Hair follicle dermal papilla cell (primary cell): ENCODE measurements at places on chromosomes 4 and X. TPM values are rescaled to one million over a fixed set of nuclear protein-coding genes. Genes with fewer than 3 reads are reported as not detected.

The TDO2 gene
- total RNA-seq, result 0.81 and 1.5 TPM in 2 replicates

The SPIN4 gene
- 5.2 and 5.5 TPM in 2 replicates for total RNA-seq

The PNMA6A gene
- 2.4 and 4.4 TPM in 2 replicates for total RNA-seq

The GAGE12F gene
- total RNA-seq, result not detected in 2 replicates

The SLC25A4 gene
- 6.4 and 6.8 TPM in 2 replicates for total RNA-seq

The PDE6B gene
- 0.49 TPM in 1 of 2 replicates, not detected in the other for total RNA-seq

The MAOB gene
- total RNA-seq, result under 0.01 and 0.24 TPM in 2 replicates

The HSFX3 gene
- total RNA-seq, result not detected in 2 replicates

The BMP2K gene
- 171 and 249 TPM in 2 replicates for total RNA-seq

The GIMD1 gene
- 0.12 TPM in 1 of 2 replicates, not detected in the other for total RNA-seq

The SRPX2 gene
- 55.6 and 56.8 TPM in 2 replicates for total RNA-seq

The SSX4B gene
- total RNA-seq, result not detected in 2 replicates

The CACNA1F gene
- not detected in 2 replicates for total RNA-seq

The F8A3 gene
- total RNA-seq, result 2.2 and 3.7 TPM in 2 replicates

The BRS3 gene
- not detected in 2 replicates for total RNA-seq

The GATA1 gene
- not detected in 2 replicates for total RNA-seq

The ADGRG4 gene
- not detected in 2 replicates for total RNA-seq

The LAGE3 gene
- 13.3 and 19.4 TPM in 2 replicates for total RNA-seq

The FGA gene
- not detected in 2 replicates for total RNA-seq

The MAGEA10 gene
- not detected in 2 replicates for total RNA-seq

The LNX1 gene
- 10.1 and 11.1 TPM in 2 replicates for total RNA-seq

The KCNIP4 gene
- not detected in 2 replicates for total RNA-seq

The CSN2 gene
- not detected in 2 replicates for total RNA-seq

The MAGEA12 gene
- total RNA-seq, result not detected in 2 replicates

The CLCN4 gene
- 5.0 and 5.7 TPM in 2 replicates for total RNA-seq

The TEX11 gene
- total RNA-seq, result not detected in 2 replicates

The CT83 gene
- not detected in 2 replicates for total RNA-seq

The CXCR3 gene
- total RNA-seq, result not detected in 2 replicates

The TLR6 gene
- total RNA-seq, result 3.1 and 3.9 TPM in 2 replicates

The SH2D1A gene
- not detected in 2 replicates for total RNA-seq

The PAGE1 gene
- not detected in 2 replicates for total RNA-seq

The BMP3 gene
- 0.12 and 0.16 TPM in 2 replicates for total RNA-seq

The NKX6-1 gene
- total RNA-seq, result under 0.01 TPM in 1 of 2 replicates, not detected in the other

The PABPC1L2A gene
- not detected in 2 replicates for total RNA-seq

The ASMT gene
- 0.12 TPM in 1 of 2 replicates, not detected in the other for total RNA-seq

The GJB1 gene
- total RNA-seq, result not detected in 2 replicates

The FREM3 gene
- under 0.01 TPM in 1 of 2 replicates, not detected in the other for total RNA-seq

The USP17L30 gene
- total RNA-seq, result not detected in 2 replicates

The SPATA4 gene
- total RNA-seq, result 0.32 TPM in 1 of 2 replicates, not detected in the other

The RIPPLY1 gene
- not detected in 2 replicates for total RNA-seq

The ZNF81 gene
- 6.3 and 9.2 TPM in 2 replicates for total RNA-seq

The ZNF711 gene
- 1.1 and 1.9 TPM in 2 replicates for total RNA-seq
